Activated B cell treated with CpG ODN at 0.5 μM for 24 hours (primary cell): ENCODE measurements at places on chromosomes 4 and X.

- DNase-seq = no peak
These were observed 487.6 kb downstream of the GRXCR1 start for GRCh38 chr4:43380093-43380492.

- DNase-seq = no peak
These were observed 143.4 kb downstream of the KLHL13 start for GRCh38 chrX:117973110-117973807.

GRCh38 chr4:108794136-108794535 is 31.3 kb upstream of the ETNPPL start:
- no peak for DNase-seq

GRCh38 chr4:158202481-158202880 is 7.8 kb upstream of the TMEM144 start:
- no peak for DNase-seq

DNA sequence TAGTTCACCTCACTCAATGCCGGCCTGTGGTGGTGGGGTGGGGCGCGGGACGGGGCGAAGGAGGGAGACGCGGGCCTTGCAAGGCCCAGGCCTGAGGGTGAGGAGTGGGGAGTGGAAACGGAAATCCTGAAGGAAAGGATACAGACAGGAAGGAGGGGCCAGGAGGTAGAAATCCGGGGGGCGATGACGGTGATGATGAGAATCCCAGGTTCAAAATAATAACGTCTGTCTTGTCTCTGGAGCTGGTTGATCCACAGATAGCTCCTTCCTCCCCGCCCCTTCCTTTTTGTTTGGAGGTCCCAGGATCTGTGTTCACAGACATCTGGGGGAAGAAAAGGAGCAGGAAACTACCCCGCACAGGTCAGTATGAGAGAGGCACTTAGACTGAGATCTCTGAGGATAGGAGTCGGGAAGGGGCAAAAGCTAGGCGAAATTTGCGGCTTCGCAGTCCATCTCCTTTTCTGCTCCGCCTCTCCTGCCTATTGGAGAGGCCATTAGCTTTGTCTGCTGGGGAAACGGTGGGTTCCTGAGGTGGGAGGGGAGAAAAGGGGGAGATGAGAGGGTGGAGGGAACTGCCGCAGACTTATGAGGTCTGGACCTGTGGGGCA is 746 bp downstream of the TCEAL7 start:
- no peak for DNase-seq

DNA sequence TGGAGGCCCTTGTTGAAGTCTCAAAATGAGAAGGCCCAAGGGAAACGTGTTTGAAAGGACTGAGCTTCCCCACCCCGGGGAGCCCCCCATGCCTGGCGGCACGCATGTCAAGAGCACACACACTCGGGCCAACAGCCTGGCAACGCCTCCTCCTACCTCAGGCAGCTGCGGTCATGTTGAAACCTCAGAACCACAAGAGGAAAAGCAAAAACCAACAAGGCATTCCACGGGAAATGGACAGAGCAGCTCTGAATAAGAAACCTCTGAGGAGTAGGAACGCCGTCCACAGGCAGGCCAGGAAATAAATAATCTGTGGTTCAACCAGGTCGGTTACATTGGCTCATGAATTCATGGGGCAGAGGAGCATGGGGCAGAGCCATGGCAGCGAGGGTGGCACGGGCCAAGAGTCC is 95.7 kb upstream of the AFAP1 start:
- DNase-seq = no peak

DNA sequence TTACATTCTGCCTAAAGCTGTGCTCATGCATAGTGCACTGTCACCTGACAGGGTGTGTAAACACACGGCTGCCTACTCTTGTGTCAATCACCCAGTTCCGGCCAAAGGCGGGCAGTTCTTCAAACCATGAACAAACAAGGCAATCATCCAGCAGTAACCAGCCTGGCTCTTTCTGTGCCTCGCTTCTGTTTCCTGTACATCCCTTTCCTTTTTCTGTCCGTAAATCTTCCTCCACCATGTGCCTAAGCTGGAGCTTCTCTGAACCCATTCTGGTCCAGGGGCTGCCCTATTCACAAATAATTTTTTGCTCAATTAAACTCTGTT is 60.8 kb upstream of the CBR4 start:
- no peak for DNase-seq

DNA sequence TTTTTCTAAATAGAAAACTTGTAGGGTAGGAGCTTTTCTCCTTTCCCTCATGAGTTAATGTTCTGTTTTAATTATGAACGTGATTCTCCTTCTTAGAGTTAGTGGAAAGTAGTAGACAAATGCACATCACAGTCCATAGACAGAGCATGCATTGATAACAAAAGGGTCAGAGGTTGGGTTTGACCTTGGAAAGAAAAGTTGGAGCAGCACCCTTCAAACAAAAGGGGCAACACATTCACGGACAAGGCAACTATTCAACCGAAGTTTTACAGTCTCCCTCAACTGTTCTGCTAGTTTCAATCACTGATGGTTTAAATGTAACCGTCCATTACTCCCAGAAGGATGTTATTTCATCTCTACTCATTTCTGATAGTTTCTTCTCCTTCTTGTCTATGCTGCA is 103.4 kb upstream of the MAOA start:
- no peak for DNase-seq

GRCh38 chr4:184024637-184025036 is 119.5 kb downstream of the STOX2 start:
- no peak for DNase-seq

DNA sequence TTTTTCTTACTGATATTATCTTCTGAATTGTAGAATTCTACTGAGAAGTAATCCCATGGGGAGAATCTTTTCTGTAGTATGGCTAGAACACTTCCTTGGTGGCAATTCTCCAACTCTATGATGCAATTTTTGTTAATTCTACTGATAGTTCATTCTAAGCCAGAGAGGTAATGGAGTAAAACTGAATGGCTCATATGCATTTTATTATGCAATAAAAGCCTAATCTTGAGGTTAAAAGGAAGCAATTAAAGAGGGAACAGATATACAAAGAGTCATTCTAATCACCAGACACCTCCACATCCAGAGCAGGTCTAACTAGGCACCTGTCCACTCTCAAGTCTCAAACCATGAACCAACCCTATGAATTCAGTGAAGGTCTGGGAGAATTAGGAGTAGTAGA is 9.7 kb downstream of the RAP2C start:
- no peak for DNase-seq

DNA sequence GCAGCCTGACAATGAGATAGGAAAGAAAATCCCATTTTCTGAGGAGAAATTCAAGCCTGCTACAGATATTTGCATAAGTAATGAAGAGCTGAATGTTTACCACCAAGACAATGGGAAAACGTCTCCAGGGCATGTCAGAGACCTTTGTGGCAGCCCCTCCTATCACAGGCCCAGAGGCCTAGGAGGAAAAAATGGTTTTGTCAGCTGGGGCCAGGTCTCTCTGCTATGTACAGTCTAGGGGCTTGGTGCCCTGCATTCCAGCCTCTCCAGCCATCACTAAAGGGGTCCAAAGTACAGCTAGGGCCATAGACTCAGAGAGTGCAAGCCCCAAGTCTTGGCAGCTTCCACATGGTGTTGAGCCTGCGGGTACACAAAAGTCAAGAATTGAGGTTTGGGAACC is 361.6 kb upstream of the ANXA10 start:
- DNase-seq = no peak

DNA sequence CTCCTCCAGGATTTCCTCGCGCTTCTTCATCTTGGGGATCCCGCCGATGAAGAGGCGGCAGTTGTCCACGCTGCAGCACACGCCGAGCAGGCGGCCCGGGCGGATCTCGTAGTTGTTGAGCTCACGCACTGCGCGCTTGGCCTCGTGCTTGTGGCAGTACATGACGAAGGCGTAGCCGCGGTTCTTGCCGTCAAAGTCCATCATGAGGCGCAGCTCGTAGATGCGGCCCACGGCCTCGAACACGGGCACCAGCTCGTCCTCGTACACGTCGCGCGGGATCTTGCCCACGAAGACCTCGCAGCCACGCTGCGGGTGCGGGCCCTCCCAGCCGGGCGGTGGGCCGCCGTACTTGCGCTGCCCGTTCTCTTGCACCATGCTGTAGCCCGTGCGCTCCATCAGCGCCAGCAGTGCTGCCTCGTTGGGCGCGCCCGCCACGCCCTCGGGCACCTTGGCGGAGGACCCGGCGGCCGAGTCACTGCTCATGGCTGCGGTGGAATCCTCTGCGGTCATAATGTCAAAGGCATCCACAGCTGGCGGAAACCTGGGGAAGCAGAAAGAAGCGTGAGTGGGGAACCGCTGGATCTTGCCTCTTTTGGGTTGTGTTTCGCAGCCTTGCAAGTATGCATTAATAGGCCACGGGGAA is 103.4 kb downstream of the CHRNA9 start:
- no peak for DNase-seq

DNA sequence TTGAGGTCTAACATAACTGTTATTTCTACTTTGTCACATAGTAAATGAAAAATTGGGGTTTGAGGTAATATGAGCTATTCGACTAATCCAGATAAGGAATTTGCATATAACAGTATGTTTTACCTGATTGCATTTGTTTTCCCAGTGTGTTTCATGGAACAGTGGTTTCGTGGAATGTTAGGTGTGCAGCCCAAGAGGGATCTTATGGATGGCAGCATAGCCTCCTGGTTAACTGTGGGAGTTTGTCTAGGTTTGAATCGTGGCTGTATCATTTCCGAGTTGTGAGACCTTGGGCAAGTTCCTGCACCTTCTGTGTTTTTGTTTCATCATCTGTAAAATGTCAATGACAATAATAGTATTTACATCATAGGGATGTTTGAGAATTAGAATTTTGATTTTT is 7.9 kb downstream of the BMPR1B start:
- DNase-seq = no peak
